ENCODE measurements at places on chromosomes 2 and 18. TPM values are rescaled to one million over a fixed set of nuclear protein-coding genes. Genes with fewer than 3 reads are reported as not detected.

DNA sequence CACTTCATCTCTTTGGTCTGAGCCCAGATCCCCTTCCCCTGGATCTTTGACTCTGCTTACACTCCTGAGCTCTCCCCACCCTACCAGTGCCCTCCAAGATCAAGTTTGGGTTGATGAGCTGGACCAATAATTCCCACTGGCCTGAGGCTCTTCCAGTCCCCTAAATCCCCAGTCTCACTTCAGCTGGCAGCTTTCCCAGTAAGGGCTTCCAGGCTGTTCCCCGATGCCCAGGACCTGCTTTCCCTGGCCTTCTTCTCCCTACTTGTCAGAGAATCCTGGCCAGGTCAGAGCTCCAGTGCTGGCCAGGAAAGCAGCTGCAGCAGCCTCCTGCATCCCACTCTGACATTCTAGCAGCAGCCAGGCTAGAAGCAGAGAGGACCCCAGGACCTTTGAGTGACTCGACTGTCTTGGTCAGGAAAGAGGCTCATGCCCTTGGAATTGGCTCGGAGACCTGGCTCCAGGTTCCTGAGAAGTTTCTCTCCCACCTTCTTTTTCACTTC, 3.5 kb downstream of the WNT6 start:
- H3K27ac ChIP-seq: no peak overlapping the region
- no peaks in the 10 kb centered on the region for H3K36me3 ChIP-seq
- DNase-seq: no peak

EMILIN2 gene
- 10.8 TPM for total RNA-seq

GRCh38 chr2:181054843-181055242, 74.4 kb downstream of the UBE2E3 start:
- H3K36me3 ChIP-seq: no peaks in the 10 kb centered on the region
- no peaks in the 10 kb centered on the region for H3K4me1 ChIP-seq
- no peak for DNase-seq
- no peaks in the 10 kb centered on the region for H3K27me3 ChIP-seq
- H3K27ac ChIP-seq: no peak overlapping the region

DNA sequence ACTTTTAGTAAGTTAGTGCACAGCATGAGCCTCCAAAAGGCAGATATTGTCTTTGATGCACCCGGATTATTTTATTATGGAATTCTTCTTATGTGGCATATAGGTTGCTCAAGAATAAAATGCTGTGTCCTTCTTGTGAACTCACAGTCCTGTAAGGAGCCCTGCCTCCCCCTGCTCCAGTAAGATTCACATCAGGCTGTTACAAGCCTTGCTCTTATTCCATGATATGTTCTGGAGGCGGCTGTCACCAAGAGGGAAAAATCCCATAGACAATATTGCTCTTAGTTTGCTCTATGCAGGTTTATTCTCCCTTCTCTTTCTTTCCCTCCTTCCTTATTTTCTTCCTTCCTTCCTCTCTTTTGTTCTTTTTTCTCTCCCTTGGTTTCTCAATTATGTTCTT, 182.3 kb downstream of the MYT1L start:
- no peak overlapping the region for H3K4me3 ChIP-seq
- no peaks in the 10 kb centered on the region for H3K27me3 ChIP-seq
- DNase-seq: no peak
- no peaks in the 10 kb centered on the region for H3K36me3 ChIP-seq
- no peak overlapping the region for H3K27ac ChIP-seq

DNA sequence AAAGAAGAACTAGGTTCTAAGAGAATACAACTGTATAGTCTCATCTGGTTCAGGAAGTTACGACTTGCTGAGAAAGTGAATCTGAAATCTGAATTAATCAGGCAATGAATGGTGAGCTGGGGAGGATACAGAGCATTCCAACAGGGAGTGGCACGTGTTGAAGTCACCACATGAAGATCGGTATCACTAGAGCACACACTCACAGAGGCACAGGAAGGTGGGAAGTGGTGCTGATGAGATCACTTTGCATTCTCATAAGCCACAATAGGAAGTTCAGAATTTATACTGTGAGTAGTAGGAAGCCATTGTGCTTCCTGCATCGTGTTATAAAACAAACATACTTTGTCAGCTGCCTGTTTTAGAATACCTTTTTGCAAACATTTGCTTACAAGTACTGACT, 615.0 kb upstream of the DDX18 start:
- no peaks in the 10 kb centered on the region for H3K4me1 ChIP-seq
- no peak for DNase-seq
- no peak overlapping the region for H3K27ac ChIP-seq
- no peaks in the 10 kb centered on the region for H3K27me3 ChIP-seq

Data from esophagus muscularis mucosa (tissue), 4 donors.